DND-41 (cell line): ENCODE measurements at places on chromosomes 12 and 14.

DNA sequence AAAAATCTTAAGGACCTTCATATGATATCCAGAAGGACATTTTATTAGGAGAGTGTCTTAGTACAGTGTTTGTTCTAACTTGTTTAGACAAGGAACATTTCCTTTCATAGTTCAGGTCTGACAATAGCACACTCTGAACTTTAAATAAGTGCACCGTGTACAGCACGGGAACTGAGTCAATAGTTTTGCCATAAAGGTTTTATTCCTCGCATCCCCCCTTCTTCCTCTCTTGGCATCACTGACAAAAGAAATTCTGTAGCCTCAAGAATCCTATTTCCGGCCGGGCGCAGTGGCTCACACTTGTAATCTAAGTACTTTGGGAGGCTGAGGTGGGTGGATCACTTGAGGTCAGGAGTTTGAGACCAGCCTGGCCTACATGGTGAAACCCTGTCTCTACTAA lies 58.3 kb downstream of the TMCC3 start:
- no peaks in the 10 kb centered on the region for H3K36me3 ChIP-seq
- no peak for DNase-seq
- peaks cover 7% of the 10 kb centered on the region; the same call in 1 of the 2 replicates for H3K4me1 ChIP-seq
- H3K4me3 ChIP-seq: no peak overlapping the region
- H3K27me3 ChIP-seq: peaks cover 2% of the 10 kb centered on the region

GRCh38 chr14:99066378-99066777 lies 205.6 kb downstream of the BCL11B start:
- no peak overlapping the region for H3K4me3 ChIP-seq
- no peaks in the 10 kb centered on the region for H3K4me1 ChIP-seq
- no peak overlapping the region for H3K27ac ChIP-seq
- DNase-seq: no peak
- no peaks in the 10 kb centered on the region for H3K36me3 ChIP-seq

- no peak for DNase-seq
- H3K27ac ChIP-seq: no peak overlapping the region
- H3K36me3 ChIP-seq: no peaks in the 10 kb centered on the region
- no peaks in the 10 kb centered on the region for H3K4me1 ChIP-seq
These were observed 2.0 kb upstream of the IRAK3 start for GRCh38 chr12:66187036-66187435.

DNA sequence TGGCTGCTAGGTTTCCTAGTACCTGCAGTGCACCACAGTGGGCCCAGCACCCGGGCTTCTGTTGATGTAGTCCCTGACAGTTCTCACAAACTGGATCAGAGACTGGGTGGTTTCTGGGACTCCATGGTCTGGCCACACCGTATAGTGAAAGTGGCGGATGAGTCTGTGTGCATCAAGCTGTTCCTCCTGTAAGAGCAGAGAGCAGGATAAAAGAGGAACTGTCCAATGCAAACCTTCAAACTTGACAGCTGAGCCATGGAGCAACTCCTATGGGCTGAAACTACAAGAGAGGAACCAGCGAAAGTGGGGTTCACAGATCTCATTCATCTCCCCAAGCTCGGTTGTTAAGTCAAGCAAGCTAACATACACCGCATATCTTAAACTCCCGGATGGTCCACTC lies 102.8 kb downstream of the PTPRB start:
- H3K36me3 ChIP-seq: no peaks in the 10 kb centered on the region
- no peak for DNase-seq
- no peak overlapping the region for H3K27ac ChIP-seq
- no peaks in the 10 kb centered on the region for H3K27me3 ChIP-seq
- H3K4me3 ChIP-seq: no peak overlapping the region

DNA sequence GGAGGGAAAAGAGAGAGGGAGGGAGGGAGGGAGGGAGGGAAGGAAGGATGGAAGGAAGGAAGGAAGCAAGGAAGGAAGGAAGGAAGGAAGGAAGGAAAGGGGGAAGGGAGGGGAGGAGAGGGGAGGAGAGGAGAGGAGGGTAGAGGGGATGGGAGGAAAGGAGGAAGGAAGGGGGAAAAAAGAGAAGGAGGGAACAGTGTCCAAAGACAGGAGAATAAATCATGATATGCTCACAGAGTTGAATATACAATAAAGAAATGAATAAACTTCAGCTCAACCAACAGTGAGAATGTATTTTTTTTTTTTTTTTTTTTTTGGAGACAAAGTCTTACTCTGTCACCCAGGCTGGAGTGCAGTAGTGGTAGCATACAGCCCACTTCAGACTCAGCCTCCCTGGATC lies 4.0 kb downstream of the OR6J1 start:
- 0 out of 2 replicates have a peak, but pooled peaks cover 2% of the 10 kb centered on the region for H3K4me1 ChIP-seq
- no peak overlapping the region for H3K27ac ChIP-seq
- no peak for DNase-seq
- H3K4me3 ChIP-seq: no peak overlapping the region
- H3K36me3 ChIP-seq: no peaks in the 10 kb centered on the region

- no peak overlapping the region for H3K4me3 ChIP-seq
- DNase-seq: no peak
- no peaks in the 10 kb centered on the region for H3K4me1 ChIP-seq
- H3K36me3 ChIP-seq: peaks cover 11% of the 10 kb centered on the region; the same call in 1 of the 2 replicates
- no peaks in the 10 kb centered on the region for H3K27me3 ChIP-seq
These were observed 8.7 kb downstream of the MTERF2 start for GRCh38 chr12:106978035-106978800.

GRCh38 chr12:110725267-110725666 lies 17.4 kb downstream of the PPP1CC start:
- H3K36me3 ChIP-seq: peaks cover 94% of the 10 kb centered on the region
- no peaks in the 10 kb centered on the region for H3K27me3 ChIP-seq
- no peaks in the 10 kb centered on the region for H3K4me1 ChIP-seq
- H3K4me3 ChIP-seq: no peak overlapping the region

GRCh38 chr12:11895421-11896078 lies 175.2 kb upstream of the BCL2L14 start:
- peak overlapping the region; percentile 95 for H3K27ac ChIP-seq
- no peaks in the 10 kb centered on the region for H3K27me3 ChIP-seq
- H3K36me3 ChIP-seq: peaks cover 27% of the 10 kb centered on the region
- DNase-seq: peak; percentile 42
- peaks cover 75% of the 10 kb centered on the region for H3K4me1 ChIP-seq
- 0 out of 2 replicates have a peak overlapping the region, but pooled peaks have one; percentile 6 for H3K4me3 ChIP-seq

DNA sequence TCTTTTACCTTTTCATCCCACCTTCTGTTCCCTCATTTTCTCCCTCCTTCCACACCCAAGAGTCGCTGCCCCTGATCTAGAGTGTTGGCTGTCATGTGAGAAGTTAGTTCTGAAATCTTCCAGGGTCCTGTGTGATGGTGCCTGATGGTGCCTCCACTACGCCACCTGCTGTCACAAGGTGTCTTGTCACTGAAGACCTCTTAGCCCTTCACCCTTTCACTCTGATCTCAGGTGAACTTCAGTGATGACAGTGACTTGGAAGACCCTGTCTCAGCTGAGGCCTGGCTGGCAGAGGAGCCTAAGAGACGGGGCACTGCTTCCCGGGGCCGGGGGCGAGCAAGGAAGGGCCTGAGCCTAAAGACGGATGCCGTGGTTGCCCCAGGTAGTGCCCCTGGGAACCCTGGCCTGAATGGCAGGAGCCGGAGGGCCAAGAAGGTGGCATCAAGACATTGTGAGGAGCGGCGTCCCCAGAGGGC lies 7.6 kb upstream of the PFDN5 start:
- H3K27me3 ChIP-seq: no peaks in the 10 kb centered on the region
- peak; percentile 72 for DNase-seq
- H3K4me1 ChIP-seq: no peaks in the 10 kb centered on the region

DNA sequence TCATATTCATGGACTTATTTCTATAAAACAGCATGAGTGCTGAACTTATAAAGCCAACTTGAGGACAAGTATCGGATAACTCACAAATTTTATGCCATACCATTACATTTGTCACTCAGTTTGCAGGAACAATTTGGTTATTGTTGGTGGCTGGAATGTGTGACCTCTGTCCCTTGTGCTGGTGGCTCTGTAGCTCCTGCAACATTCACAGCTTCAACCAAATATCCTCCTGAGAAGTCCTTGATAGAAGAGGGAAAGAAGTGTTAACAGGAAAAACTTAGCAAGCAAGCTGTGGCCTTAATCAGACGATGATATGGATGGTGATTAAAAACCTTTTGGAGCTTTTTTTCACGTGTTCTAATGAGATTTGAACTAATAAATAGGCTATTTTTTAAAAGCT lies 61.0 kb upstream of the DNM1L start:
- no peaks in the 10 kb centered on the region for H3K4me1 ChIP-seq
- H3K27me3 ChIP-seq: no peaks in the 10 kb centered on the region
- no peak for DNase-seq
- H3K36me3 ChIP-seq: no peaks in the 10 kb centered on the region
